Femur (tissue), 1 donor: ENCODE measurements at places on chromosomes 4 and X.

DNA sequence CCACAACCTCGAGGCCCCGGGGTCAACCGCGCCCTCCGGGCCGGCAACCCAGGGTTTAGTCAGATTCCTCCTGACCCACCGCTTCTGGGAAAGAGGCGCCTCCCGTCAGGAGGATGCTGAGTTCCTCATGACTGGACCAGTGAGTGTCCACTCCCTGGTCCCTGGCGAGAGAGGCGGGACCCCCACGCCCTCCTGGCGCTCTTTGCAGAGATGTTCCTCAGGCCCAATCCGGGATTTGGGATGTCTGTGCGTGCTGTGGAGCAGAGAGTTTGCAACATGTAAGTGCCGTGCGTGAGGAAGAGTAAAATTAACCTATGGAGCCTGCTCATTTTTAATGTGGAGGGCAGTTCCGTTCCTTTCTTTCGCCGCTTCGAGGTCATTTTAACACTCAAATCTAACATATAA lies 824 bp upstream of the UGDH start:
- peak; percentile 85 for DNase-seq

DNA sequence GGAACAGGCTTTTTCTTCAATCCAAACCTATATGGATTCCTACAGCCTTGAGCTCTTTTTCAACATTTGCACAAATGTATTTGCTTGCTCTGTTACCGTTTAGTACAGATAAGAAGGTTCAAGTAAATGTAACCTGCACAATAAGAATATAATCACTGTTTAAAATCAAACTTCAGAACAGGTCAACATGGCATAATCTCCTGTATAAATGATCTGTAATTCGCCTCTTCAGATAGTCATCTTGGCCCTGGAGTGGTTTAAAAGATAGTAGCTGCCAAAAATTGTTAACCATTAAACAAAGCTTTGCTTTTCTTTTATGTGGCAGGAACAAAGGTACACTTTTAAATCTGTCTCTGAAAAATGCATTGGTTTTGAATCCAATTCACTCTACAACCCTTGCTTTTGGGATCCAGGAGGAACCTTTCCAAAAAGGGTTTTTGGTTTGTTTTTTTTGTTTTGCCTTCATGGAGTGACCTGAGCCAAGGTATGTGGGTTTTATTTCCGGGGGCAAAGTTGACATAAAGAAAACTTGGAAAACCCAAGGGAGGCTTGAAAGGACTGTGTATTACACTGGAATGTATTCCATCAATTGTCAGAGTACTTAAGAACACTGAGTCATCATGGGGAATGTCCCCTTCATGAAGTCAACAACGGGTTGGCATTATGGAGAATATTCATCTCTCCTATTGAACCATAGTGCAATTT lies 210.4 kb upstream of the HCCS start:
- DNase-seq: no peak

DNA sequence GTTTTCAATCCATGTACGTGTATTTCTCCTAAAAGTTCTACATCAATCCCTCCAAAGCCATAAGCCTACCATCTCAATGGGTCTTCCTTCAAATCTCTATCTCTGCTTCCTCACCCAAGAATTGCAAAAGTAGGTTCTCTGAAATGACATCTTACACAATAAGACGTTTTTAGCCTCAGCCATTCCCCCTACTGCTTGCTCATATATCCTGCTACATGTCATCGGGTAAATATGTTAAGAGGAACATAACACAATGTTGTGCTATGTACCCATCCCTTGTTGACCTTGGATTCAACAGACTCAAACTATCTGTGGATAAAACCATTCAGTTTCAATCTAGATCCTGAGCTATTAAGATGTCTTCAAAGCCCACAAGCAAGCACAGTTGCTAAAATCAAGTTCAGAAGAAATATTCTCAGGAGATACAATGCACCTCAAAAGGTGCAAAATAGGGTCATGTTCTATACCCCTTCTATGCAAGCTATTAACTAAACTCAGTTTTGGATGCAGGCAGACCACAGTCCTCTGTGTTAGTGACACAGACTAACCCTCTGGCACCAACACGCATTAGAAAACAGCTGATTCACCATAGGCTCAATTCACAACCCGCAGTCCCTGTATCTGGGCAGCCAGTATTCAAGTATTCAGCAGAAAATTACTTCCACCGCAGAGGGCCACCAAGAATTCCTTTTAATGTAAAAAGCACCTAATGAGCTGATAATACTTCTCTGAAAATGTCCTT lies 56.8 kb downstream of the CD99L2 start:
- DNase-seq: no peak

DNA sequence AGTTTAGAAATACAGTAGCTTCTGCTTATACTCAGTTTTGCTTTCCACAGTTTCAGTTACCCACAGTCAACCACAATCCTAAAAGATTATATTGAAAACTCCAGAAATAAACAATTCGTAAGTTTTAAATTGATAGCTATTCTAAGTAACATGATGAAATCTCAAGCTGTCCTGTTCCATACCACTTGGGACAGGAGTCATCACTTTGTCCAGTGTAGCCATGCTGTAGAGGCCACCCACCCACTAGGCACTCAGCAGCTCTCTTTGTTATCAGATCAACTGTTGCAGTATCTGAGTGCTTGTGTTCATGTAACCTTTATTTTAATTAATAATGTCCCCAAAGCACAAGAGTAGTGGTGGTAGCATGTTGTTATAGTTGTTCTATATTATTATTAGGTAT lies 117.5 kb upstream of the IQCM start:
- DNase-seq: no peak

- no peak for DNase-seq
These were observed 119.0 kb upstream of the HCCS start for GRCh38 chrX:10992110-10992509.

DNA sequence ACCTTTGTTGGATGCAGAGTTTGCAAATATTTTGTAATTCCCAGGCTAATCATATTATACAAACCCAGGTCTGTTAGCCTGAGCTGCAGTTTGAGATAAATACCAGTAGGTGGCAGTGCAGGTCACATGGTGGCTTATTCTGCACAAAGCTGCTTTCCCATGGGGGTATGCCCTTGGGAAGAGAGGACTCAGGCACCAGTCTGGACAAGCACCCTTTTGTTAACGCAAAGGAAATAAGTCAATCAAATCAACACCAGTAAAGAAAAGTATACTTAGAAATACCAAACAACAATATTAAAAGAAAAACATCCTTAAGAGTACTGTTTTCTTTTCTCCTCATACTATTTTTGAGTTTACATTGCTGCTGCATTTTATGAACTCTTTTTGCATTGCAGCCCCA lies 389.0 kb upstream of the ZFP42 start:
- DNase-seq: no peak

- peak; percentile 66 for DNase-seq
These were observed 12.1 kb upstream of the PLAC1 start for GRCh38 chrX:134670134-134670924.

- DNase-seq: no peak
These were observed 129.8 kb downstream of the UGT8 start for GRCh38 chr4:114728426-114728825.

DNA sequence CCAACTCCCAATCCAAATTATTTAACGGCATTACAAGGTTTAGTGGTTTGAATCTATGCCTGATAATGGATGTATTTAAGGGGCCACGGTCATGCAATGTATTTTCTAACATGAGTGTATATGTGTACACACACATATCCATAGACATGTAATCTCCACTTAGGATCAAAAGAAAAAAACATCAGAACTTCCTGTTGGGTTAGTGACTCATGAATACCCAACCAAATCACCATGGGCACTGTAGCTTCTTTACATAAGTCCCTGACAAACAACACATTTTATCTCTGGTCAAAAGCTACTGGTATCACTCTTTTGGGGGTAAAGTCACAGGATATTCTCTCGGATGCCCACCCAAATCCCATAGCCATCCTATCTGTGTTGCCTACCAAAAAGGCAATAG lies 36.5 kb upstream of the TFDP3 start:
- DNase-seq: no peak

- DNase-seq: no peak
These were observed 30.9 kb downstream of the RWDD4 start for GRCh38 chr4:183627979-183628588.

- DNase-seq: no peak
These were observed 29.7 kb downstream of the NR3C2 start for GRCh38 chr4:148412460-148412994.

DNA sequence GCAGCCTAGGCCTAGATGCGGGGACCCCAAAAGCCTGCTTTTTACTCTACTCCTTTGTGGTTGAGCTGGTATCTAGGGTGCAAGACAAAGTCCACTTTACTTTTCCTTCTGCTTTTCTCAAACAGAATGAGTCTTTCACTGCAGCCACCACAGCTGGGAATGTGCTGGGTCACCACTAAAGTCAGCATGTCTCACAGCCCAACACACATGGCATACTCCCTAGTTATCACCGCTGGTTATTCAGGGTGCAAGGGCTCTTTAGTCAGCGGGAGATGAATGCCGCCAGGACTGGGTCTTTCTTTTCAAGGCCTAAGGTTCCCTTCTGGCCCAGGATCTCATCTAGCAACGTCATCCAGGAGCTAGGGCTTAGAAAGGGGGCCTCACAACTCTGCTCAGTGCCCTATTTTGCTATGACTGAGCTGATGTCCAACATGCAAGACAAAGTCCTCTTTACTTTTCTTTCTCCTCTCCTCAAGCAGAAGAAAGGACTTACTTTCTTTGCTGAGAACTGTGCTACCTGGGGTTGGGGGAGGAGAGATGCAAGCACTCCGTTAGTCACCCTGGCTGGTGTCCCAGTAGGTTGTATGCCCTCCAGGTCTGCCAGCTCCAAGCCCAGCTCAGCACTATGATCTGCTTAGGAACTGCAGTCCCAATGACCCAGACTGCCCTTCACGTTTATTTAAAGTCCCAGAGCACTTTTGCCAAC lies 22.9 kb upstream of the STPG2 start:
- no peak for DNase-seq

DNA sequence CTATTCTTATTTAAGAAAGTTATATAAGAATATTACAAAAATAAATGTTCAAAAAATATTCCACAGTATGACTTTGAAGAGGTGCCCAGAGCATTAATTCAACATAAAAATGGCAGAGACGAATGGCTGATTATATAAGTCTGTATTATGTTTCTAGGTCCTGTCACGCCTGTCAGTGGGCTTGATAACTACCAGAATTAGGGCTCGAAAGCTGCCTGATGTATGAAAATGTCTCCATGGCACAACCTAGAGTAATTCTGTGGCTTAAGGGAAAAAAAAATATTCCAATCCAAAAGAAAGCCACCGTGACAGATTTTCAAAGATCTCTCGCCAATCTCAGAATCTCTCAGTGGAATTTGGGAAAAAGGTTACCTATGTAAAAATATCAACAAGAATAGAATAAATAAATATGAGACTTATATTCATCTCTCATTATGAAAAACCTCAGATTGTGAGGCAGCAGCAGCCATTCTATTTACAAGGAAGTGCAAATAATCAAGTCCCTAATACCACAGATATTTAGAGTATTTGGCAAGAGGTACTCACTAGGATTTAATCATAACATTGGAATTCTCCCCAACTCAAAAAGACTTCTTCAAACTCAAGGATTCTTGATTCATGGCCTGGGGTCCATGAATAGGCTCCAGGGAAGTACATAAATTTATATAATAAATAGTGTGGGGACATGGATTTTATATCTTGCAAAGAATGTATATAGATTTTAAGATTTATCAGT lies 489.1 kb upstream of the INTU start:
- DNase-seq: no peak
